Activated CD8-positive, alpha-beta memory T cell treated with anti-CD3 and anti-CD28 coated beads for 24 hours (primary cell): ENCODE measurements at places on chromosomes 13 and 19.
A peak's percentile ranks its signal among the peaks of the same experiment; 100 is the strongest.

DNA sequence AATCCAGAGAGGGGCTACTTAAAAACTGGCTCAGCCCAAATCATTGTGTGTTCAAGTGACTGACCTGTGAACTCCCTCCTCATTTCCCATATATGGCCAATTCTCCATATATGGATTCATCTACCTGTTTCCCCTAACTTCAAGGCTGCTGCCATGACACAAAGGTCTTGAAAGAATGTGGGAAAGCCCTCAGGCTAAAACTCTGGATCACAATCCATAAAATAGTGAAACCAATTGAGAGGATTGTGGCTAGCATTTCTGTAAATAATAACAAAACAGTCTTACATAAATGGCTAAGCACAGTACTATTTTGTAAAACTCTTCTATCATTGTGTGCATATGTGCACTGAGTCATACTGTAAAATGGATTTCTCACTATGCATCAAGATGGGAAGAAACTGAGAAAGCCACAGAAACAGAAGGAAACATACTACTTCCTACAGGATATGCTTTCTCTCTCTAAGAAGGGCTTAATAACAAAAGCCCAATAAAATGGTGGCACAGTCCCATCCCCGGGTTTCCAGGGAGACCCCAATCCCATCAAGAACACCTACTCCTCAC is 80.5 kb downstream of the FOXO1 start:
- DNase-seq, result no peak

DNA sequence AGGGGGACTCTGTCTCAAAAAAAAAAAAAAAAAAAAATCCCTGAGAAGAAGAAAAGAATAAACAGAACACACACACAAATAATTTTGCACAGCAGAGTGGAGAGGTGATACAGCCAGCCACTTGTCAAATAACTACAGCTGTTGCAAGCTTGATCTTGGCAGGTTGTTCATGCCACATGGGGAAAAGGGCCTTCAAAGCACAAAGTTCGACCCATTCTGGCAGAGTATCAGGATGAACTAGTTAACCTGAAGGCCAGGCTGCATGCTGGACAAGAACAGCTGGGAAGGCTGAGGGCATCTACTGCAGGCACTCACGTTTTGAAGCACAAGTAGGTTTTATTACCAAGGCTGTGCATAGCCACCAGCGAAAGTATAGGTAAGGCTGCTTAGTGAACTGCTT is 104.1 kb downstream of the KCTD15 start:
- DNase-seq, result no peak

DNA sequence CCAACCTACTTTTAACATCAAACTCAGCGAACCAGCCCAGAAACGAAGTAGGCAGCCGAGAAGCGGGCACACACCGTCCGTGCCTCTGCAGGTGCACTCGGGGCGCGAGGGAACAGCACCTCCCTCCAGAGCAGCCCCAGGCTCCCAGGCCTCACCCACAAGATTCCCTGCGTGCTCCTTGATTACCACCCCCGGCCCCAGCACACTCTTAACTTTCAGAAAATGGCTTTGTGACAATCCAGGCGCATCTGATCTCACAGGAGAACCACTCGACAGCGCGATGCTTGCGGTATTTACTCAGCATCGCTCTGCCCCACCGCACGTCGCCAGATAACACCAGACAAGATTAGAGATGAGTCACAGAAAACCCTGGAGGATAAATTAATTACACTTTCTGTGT is 134.9 kb upstream of the SPACA7 start:
- DNase-seq, result no peak

DNA sequence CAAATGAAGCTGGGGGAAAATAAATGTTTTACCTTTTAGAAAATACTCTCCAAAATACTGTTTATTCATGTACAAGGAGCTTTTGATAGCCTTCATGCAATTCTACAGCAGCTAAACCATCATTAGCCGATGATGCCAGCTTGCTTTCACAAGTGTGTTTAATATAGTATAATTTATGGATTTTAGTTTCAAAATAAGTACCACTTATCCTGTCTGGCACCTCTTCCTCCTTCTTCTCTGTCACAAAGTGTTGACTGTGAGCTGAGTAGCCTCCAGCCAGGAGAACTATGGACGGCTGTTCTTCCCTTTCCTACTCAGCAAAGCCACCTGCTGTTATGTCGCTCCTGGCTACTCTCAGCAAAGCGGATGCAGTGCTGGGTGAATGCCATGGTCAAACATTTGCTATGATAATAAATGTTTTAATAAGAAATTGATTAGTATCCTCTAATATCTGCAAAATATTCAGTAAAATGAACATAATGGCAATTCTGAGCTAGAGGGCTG is 238.2 kb downstream of the LIG4 start:
- DNase-seq, result no peak

DNA sequence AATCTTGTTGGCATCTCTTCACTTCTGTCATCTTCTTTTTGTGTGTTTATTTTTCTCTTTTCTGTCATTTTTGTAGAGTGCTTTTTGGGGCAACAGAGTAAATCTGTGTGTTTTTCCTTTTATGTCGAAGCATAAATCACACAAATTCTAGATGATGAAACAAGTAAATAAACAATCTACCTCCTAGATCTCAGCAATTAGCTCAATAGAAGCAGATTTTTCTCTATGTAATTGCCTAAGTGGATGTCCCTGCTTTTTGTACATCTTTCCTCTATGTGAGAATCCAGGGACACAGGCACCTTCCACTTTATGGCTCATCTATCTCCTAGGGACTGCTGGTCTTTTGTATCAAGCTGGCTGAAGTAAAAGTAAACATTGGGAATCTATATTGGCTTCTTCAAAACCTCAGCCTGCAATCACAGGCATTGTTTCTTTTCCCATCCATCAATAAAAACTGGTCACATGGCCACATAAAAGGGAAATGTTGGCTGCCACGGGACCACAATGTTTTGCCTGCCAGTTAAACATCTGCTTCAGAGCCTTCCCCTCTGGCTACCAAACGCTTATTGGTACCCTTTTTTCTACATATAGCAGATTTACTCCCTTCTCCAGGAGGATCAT is 323.8 kb downstream of the LMO7 start:
- no peak for DNase-seq

GRCh38 chr13:24147570-24147963 is 13.0 kb upstream of the SPATA13 start:
- DNase-seq, result no peak

DNA sequence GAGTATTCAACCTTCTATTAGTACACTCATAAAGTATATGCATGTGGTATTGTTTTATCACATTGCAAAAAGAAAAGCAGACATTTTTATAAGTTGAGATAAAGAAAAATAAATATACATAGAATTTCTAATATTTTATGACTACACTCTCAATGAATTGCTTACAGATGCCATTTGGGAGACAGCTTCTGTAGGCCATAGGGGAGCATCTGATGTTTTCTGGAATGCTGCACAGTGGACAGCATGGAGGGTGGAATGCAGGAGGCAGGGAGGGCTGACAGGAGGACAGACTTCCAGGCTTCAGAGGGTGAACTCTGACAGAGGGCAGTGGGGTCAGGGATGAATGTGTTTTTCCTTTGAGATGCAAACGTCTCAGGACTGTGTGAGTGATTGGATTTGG is 45.8 kb downstream of the MIPEP start:
- no peak for DNase-seq

- no peak for DNase-seq
Measured at GRCh38 chr13:72473321-72473720, 254.1 kb downstream of the MZT1 start.

- DNase-seq, result no peak
Measured at GRCh38 chr13:51740698-51741097, 63.3 kb downstream of the DHRS12 start.

DNA sequence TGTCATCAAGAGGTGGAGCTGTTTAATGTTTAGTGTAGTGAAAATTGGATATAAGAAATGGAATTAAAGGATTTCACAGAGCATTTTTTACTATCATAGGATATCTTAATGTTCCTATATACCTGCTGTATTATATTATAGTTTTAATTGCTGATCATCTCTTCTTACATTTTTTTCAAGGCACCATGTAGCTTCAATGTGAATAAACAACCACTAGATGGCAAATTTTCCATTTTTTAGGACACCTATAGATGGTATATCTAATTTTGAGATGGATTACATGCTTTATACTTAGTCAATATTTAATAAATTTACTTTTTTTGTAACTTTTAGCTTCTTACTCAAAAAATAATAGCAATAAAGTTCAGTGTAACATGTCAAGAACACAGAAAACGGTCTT is 9.0 kb upstream of the ATXN8OS start:
- DNase-seq, result no peak

DNA sequence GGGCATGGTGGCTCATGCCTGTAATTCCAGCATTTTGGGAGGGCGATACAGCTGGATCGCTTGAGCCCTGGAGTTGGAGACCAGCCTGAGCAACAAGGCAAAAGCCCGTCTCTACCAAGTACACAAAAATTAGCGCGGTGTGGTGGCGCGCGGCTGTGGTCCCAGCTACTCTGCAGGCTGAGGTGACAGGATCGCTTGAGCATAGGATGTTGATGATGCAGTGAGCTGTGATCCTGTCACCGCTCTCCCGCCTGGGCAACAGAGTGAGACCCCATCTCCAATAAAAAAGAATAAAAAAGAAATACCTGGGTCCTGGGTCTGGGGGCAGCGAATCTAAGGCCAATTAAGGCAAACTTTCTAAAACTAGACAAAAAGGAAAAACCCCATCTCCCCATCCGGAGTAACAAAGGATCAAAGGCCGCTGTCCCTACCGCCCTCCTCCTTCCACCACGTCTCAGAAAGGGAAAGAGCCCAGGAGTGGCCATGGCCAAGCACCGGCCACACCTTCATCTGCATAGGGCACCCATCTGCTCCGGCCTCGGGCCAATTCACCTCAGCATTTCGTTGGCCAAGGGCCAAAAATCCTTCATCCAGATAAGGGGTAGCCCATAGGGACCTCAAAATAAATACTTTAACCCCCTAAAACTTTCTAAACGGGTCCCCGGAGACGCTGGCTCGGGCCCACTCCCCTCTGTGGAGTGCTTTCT is 851 bp downstream of the ZNF320 start:
- peak; percentile 56 for DNase-seq

- peak; percentile 89 for DNase-seq
Measured at GRCh38 chr19:14369399-14370168, 11.7 kb upstream of the ADGRE5 start.

DNA sequence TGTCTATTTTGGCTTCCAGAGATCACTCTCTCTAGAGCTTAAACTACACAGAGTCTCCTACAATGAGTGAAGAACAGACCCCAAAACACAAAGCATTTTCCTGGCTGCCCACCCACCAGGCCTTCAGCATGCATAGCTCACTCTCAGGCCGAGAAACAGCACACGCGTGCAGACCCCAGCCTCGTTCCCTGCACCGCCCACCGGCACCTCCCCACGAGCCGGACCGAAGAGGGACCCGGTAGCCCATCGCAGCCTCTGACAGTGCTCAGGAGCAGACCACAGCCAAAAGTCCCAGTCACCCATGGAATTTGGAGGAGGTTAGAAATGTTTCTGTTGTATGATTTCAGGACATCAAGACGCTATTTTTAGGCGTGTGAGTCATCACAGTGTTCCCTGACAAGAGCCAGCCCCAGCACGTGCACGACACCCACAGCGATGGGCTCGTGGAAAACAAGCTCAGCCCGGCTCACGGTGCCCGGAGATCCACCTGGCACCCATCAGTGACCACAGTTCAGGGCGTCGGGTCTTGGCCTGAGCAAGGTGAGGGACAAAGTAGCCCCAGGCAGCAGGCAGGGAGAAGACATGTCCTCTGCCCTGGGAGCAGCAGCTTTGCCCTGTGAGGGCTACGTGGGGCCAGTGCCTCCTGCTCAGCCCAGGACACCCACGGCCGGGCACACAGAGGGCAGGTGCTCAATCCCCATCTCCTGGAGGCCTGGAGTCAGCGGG is 50.1 kb upstream of the SPACA7 start:
- DNase-seq, result no peak

DNA sequence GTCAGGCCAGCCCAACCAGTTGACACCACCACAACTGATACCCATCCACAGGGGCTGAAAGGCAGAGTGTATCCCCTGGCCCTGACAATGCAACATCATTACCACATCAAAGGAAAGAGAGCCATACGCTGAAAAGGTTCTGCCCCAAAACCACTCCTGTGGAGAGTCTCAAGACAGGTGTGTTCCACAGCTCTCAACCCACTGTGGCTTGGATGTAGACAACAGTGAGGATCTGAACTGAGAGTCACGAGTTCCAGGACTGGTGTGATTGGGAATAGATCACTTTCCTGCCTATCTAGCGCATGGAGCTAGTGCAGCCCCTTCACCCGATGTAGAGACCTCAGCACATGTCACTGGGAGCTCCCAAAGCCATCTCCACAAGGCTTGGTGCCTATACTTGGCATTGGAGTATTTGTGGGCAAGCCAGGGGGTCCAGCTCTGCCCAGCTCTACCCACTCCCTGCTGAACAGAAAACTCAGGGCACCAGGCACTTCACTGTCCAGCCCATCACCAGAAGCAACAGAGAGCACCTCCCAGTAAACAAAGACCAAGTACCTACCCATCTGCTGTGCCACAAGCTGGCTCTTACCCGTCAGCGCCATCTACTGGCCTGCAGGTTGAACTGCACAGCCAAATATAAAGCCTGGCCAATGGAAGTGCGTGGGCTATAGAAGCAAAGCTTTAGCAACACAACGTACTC is 579.5 kb downstream of the UQCRFS1 start:
- DNase-seq, result peak; percentile 73

GRCh38 chr19:43950834-43951645 is at the start of gene ZNF221:
Gene ZNF221, plus strand, starts transcription at chr19:43951228. Its CDS starts 11,499 bp downstream, at chr19:43962727.
- DNase-seq, result peak; percentile 84

DNA sequence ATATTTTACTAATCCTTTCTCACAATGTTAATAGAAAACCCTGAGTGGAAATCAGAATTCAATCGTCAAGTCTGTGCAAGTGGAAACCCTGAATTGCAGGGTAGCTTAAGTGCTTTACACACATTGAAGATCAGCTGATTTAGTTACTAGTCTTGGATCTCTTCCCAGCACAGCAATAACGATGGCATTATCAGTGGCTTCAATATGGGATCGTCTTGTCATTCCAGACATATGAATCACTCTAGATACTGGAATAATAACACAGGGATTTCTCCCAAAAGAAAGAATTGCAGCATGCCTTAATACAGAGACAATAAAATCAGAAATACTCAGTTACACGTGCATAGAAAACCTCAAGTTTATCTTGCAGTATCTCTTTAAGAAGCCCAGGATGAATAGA is 12.6 kb upstream of the METTL21C start:
- DNase-seq, result no peak

DNA sequence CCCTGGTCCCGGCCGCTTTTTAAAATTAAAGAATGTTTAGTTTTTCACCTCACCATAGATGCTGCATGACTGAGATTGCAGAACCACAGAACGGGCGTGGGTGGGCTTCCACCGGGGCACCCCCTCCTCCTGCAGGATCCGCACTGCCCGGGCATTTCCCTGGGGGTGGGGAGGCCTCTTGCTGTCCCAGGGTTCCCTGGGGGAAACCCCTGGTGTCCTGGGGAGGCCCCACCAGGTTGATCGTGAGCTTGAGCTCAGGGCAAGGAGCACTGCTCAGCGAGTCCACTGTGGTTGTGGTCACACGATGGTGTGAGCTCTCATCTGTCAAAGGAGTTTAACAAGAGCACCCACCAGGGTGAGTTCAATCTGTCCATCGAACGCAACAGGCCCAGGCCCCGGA is 11.4 kb upstream of the TCF3 start:
- DNase-seq, result no peak
